Endothelial cell of umbilical vein (primary cell): ENCODE measurements at places on chromosomes 12 and 14. TPM values are rescaled to one million over a fixed set of nuclear protein-coding genes. Genes with fewer than 3 reads are reported as not detected.

- DNase-seq = no peak
These were observed 140.3 kb downstream of the SLC38A6 start for GRCh38 chr14:61121355-61121787.

Gene LBHD2
- not detected in 2 replicates for total RNA-seq

DNA sequence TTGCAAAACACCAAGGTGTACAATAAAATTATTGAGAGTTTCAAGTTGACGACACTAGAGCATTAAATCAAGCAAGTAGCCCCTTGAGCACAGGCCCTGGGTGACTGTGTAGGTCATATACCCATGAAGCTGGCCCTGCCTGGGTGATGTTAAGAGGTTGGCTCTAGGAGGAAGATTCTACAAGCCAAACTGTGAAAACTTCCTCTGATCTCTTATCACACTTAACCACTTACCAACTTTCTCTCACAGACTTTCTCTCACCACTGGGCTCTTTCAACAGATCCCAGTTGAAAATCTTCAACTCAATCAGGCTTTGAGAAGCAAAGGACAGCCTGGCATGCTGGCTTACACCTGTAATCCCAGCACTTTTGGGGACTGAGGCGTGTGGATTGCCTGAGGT lies 186.9 kb upstream of the BTG1 start:
- DNase-seq = no peak

Gene MANSC4
- 0.65 TPM in 1 of 2 replicates, not detected in the other for total RNA-seq

Gene OTX2
- total RNA-seq = not detected in 2 replicates

DNA sequence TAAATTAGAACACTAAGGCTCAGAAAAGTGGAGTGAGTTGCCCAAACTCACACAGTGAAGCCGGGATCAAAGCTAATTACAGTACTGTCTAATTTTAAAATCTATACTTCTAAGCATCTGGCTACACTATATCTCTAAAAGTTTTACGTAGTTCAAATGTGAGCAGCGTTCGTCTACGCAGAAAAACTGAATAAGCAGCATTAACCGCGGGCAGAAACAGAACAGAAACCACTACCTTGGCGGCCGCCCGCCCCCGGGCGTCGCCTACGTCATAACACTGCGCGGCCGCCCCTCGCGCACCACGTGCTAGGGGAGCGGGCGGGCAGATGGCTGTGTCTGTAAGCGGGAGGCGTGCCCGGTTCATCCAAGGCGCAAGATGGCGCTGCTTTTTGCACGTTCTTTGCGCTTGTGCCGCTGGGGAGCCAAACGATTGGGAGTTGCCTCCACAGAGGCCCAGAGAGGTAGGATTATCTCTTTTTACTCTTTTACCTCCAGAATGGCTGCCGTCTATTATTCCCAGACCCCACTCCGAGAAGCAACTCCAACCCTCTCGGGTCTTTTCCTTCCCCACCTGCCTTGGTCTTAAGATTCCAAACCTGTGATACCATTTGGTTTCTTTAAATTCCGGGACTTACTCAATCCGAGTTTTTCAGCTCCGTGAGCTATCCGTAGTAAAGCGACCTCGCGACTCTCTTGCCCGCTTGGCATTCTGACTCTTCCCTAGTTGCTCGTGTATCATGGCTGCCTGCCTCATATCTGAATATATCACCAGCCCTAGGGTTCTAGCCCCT lies at the start of gene SPRYD4:
Gene SPRYD4 (plus strand): TSS at position 363 of the 791 bp plus-strand sequence. CDS start 14 bp downstream, at position 377.
- peak; percentile 92 for DNase-seq

- DNase-seq = no peak
These were observed 121.6 kb downstream of the KTN1 start for GRCh38 chr14:55701638-55702037.

- peak; percentile 21 for DNase-seq
These were observed 32.0 kb downstream of the RTL1 start for GRCh38 chr14:100871234-100872186.

Gene EFCAB11
- total RNA-seq = 6.3 and 11.2 TPM in 2 replicates

Gene KLRG1
- 2.8 and 4.4 TPM in 2 replicates for total RNA-seq

Gene PPM1H
- total RNA-seq = 4.9 and 7.2 TPM in 2 replicates

- no peak for DNase-seq
These were observed 1970.2 kb upstream of the FLRT2 start for GRCh38 chr14:83559721-83560120.

- DNase-seq = no peak
These were observed 225.2 kb downstream of the KTN1 start for GRCh38 chr14:55805250-55805649.

DNA sequence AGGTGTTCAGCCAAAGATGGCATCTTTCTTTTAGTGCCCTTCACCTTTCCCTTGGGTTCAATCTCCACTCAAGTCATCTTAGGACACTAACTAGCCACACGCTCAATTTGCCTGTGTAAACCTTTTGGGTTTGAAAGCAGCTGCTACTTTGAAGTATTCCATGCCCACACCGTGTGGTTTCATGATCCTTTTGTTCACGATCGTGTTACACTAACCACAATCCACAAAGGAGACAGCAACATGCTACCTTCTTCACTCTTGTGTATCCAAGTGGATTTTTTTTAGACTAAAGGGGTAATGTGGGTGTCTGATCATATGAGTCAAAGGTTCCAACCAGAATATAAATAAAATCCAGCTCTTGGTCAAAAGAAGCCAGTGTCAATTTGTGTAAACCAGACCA lies 122.7 kb upstream of the FAR2 start:
- no peak for DNase-seq

- DNase-seq = no peak
These were observed 365.6 kb downstream of the DPF3 start for GRCh38 chr14:72528059-72528862.

- DNase-seq = no peak
These were observed 378.9 kb downstream of the TMTC2 start for GRCh38 chr12:83065562-83065961.

DNA sequence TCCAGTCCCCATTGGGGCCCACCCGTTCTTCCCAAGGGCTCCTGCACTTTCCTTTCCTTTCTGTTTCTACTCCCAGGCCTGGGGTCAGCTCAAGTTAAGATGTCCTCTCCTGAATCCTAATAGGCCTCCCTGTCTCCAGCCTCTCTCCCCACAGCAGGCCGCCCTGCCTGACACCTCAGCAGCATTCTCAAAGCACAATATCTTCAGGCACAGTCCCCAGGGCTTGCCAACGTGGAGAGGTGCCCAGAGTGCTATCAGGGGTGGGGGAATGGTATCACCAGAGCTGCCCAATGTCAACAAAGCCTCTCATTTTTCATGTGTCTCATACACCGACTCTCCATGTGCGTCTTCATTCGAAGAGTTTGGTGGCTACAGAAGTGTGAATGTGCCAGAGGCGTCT lies 123.0 kb downstream of the FOXN3 start:
- DNase-seq = no peak

- no peak for DNase-seq
These were observed 159.5 kb upstream of the NRXN3 start for GRCh38 chr14:78010688-78011087.

GRCh38 chr14:99359906-99360305 lies 87.9 kb upstream of the BCL11B start:
- no peak for DNase-seq

- no peak for DNase-seq
These were observed 11.0 kb downstream of the PTGER2 start for GRCh38 chr14:52325126-52325525.

DNA sequence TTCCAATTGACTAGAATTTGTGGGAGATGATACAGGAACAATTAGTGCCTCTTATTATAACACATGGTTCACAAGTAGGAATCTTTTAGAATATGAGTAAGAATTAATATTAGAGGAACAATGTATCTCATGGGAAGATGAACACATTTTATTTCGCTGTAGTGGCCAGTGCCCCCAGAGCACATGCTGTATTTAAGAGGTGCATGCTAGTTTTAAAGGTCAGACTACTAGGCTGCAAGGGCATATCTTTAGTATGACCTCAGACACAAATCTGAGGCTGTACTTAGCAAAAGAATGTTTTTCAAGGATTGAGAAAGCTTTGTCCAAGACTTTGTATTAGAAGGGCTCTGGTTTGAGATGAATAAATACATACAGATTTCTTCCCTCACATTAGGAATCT lies 586.9 kb downstream of the CCER1 start:
- no peak for DNase-seq

Gene C14orf132
- total RNA-seq = 3.6 and 7.6 TPM in 2 replicates

Gene FIGNL2
- 2.4 and 2.5 TPM in 2 replicates for total RNA-seq

DNA sequence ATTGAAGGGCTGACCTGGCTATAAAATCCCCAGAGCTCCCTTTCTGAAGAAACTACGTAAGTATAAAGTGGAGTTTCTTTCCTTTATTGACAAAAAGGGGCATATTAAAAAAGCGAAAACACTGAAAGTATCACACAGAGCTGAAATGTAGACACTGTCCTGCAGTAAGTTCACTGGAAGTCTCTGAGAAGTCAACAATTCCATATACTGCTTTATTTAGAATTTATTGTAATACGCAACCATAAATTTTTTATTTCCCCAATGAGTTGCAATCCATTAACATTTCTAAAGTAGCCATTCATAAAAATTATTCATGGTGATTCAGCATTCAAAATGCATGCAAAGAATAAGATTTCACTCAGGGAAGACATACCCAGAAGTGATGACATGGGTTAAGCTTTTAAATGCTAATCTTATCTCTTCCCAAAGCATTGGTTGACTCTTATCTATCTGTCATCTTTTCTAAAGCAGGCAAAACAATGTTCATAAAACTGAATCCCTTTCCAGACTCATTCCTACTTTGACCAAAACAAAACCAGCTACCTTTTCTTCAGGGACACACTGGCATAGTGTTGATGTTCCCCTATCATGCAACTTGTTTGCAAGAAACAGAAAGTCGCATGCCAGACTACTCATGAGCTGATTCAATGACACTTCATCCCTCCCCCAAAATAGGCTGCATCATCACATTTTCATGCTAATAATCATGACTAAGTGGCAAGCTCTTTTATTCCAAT lies 17.3 kb downstream of the KITLG start:
- no peak for DNase-seq

Gene RNASE3
- total RNA-seq = not detected in 2 replicates

Gene ALDH1L2
- 2.2 and 2.5 TPM in 2 replicates for total RNA-seq

- DNase-seq = peak; percentile 42
These were observed 972 bp downstream of the SAMD4A start for GRCh38 chr14:54567639-54568561.

Gene ST8SIA1
- total RNA-seq = not detected in 2 replicates

Gene SSTR1
- 1.2 and 1.4 TPM in 2 replicates for total RNA-seq

Gene CLSTN3
- 24.2 and 27.8 TPM in 2 replicates for total RNA-seq

Gene MYL2
- 0.93 TPM in 1 of 2 replicates, not detected in the other for total RNA-seq

- no peak for DNase-seq
These were observed 60.4 kb downstream of the ANO6 start for GRCh38 chr12:45276154-45276755.

Gene SMOC1
- 0.78 and 0.97 TPM in 2 replicates for total RNA-seq

Gene SERPINA10
- total RNA-seq = not detected in 2 replicates

DNA sequence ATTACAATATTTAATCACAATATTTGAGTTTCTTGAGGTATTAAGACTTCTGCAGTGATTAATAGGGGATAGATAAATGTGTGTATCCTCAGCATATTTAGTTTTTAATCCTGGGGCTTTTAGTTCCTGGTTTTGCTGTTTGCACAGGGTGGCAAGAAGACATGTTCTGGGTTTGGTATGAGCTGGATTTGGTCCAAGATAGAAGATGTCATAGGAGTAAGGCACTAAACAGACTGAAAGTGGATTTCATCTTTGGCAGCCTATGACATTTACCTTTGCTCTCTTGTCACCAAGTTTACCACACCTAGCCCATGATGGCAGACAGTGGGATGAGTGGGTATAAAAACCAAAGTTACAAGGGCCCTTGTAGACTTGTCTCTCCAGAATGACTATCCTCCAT lies 168.2 kb downstream of the LRRK2 start:
- DNase-seq = no peak

DNA sequence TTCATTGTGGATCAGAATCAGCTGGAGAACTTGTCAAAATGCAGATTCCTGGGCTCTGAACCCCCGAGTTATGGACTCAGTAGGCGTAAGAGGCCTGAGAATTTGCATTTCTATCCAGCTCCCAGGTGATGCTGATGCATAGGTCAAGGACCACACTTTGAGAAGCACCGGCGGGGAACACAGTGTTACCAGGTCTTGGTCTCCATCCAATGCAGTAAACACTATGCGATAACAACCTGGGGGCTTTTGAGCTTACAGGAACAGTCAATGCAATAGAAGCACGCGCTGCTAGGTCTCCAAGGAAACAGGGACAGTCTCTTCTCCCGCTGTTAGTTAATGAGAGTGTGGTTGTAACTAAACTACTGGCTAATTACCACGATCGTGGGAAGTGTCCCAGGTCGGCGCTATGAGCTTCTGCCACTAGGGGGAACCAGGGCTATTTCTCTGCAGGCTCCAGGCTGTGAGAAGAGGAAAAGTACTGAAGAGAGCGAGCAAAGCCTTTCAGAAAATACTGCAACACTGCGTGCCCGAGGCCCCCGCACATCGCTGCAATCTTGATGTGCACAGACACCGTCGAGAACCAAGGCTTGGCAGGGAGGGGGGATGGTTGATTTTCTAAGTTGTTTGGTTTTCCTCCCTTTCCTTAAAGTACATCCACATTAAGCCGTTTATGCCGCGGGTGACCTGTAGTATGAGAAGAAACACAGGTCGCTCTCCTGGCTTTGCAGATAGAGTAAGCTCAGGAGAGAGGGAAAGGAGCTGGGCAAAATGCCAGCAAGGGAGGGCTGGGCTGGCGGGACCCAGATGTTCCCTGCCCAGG lies 52.0 kb upstream of the KCNA1 start:
- peak; percentile 63 for DNase-seq
